Hematopoietic multipotent progenitor cell treated with erythropoietin and hydrocortisone succinate and interleukin-3 and kit ligand, for 8 days (in vitro differentiated cells): ENCODE measurements at places on chromosomes 6 and 20.

DNA sequence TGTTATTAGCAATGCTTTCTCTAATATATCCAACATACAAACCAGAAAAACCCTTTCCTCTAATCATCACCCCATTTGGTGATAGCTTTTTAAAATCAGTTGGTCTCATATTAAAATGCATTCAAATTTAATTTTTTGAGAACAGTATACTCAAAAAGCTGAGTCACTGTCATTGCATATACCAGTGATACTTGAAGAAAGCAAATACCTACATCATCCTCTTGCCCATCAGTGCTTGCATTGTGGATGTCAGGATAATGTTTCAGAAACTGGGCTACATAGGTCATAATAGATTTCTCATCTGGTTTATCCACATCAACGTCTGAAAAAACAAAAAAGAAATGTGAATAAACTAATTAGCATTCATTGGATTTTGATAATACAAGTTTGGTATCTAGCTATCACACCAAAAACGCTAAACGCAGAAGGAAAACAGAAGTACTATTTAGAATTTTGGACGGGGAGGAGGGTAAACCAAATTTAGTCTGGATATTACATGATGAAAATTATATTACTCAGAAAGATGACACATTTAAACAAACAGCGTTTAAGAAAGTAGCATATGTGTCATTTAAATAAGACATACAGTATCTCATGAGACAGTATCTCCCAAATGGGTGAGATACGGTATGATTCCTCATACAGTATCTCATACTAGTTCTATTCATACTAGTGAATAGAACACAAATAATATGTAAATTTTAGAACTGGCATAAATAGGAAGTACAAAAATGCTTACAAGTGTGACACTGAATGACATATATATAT is 134.6 kb downstream of the SYNE1 start:
- no peak for DNase-seq

- DNase-seq: no peak
These were observed 148.3 kb downstream of the SMOC2 start for GRCh38 chr6:168589275-168589674.

DNA sequence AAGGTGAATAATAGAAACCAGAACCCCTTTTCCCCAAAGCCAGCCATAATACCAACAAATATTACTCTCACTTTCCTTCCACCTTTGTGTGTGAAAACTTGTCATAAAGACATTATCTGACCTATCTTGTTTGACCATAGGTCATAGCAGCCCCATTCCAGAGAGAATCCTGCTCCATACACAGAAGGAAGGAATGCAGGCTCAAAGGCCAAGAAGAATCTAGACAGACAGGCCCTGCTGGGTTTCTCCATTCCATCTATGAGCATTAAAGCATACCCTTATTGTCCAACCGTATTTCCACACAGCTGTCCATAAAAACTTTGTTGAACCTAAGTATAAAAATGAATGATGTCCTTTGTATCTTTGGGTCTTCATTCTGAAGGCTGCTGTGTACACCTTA is 40.7 kb upstream of the KCNK5 start:
- DNase-seq: no peak

GRCh38 chr20:17691758-17692157 is 8.0 kb upstream of the BANF2 start:
- DNase-seq: no peak

DNA sequence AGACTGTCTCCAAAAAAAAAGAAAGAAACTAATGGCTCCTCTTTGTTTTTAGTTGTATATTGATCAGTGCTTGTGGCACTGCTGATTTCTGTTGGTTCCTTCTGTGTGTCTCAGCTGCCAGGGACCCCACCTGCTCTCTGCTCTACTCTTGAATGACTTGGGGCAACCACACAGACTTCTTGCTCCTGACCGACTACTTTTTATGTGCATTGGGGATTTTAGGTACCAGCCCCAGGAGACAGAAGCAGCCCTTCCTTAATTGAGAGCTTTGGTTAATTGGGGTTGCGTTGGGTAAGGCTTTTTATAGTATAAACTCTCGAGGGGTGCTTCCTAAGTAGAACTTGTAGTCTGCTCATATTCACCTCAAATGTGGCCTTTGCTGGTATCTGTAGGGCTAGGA is 6.9 kb downstream of the STK35 start:
- DNase-seq: no peak

- DNase-seq: no peak
These were observed 8.4 kb upstream of the POPDC3 start for GRCh38 chr6:105188251-105188650.

DNA sequence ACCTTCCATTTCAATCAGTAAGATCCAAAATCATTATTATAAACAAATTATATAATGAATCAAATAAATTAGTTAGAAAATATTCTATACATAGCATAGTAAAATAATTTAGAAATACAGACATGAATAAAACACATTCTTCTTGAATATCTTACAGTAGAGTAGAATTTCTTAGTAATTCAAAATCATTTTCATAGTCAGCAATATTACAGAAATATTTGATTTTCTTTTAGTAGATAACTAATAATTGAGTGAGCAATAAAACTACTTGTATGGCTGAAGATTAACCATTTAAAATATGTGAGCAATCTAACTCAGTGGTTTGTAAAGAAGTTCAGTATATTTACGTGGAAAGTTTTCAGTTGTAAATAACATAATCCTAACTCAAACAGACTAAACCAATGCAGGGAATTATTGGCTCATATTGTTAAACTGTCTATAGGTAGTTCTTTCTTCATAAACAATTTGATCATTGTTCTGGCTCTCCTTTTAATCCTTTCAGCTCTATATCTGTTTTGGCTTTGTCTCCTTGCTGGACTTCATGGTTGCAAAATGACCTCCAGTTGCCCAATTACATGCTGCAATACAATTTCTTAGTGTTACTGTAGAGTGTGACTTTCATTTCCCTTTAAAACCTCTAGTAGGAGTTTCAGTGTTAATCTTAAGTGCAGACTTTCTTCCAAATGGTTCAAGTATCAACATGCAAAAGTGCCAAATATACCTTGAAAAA is 307.5 kb downstream of the EYS start:
- DNase-seq: no peak
